Tongue (tissue), 3 donors: ENCODE measurements at places on chromosomes 1 and 21.

DNA sequence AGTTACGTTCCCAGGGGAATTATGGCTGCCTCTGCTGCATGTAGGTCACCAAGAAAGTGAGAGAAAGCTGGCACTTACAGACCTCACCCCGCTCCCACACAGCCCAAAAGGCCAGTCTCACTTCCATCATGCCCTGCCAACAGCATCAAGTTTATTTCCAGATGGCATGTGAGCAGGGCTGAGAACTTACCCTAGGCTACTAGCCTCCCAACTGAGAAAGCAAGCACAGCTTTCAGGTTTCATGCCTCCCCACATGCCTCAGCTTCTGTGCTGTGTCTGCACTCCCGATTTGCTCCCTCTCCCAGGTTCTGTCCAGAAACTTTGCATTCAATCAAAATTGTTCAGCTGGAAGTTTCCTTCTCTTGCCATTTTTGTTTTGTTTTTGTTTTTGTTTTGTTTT lies 59.1 kb upstream of the CRB1 start:
- no peak for DNase-seq

- DNase-seq: no peak
These were observed 1.9 kb upstream of the CTH start for GRCh38 chr1:70409136-70409535.

DNA sequence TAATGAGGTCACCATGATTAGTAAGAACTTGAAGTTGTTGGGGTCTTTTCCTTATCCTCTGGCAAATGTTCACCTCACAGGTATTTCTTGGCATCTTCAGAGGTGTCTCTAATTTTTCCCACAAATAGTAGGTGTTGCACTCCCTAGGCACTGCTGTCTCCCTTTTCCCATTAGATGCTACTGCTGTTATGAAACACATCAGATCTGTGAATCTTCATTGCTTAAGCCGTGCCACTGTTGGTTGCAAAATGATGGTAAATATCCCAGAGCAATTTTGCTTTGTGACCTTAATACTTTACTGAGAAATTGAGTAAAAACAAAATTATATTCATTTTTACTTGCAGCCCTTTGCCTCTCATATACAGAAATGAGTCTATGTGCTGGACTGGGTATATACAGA lies 169.6 kb downstream of the KCNK2 start:
- no peak for DNase-seq

DNA sequence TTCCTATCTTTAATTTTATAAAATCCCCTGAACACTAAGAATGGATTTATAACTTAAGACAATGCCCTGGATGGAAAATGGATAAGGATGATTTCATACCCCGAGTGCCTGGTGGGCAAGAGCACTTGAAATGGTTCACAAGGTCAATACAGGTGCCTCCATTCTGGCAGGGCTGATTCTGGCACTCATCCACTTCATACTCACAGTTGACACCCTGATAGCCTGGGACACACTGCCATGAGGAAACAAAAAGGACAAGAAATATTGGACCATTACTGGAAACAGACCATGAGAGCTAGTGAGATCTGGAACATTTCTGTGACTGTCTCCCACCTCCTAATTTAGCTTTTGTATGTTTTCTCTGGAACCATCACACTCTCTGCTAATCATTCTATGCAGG lies 39.1 kb upstream of the ADAM30 start:
- DNase-seq: no peak

- DNase-seq: no peak
These were observed 350.9 kb downstream of the LTN1 start for GRCh38 chr21:28641731-28642130.

DNA sequence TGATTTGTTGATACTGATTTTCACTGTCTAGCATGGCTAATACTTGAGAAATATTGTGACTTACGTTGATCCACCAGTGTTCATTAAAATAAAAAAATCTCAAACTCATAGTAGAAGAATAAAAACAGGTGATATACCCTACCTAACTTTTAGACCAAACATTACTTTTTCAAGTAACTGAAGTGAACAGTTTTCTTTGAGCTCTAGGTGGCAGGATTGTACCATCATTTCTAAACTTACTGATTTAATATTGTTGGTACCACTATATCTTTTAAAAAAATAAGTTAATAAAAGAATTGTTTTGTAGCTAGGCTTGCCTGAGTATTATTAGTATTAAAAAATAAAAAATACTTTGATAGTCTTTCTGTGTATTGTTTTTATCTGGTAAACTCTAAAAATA lies 21.5 kb downstream of the CDC73 start:
- DNase-seq: peak; percentile 27

DNA sequence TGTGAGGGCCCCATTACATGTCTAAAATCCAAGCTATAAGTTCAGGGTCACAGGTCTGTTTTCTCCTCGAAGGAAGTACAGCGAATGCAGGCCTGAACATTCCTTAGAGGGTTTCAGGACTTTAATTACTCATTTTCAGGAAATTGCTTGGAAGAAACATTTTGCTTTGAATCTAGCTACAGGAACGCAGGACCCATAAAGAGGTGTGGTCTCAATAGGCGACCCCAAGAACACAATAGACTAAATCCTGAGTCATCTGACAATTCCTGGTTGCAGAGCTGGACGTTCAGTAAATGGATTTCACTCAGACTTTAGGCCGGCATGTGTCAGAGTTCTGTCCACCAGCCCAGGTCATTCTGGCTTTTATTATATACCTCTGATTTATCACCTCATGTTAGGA lies 1.0 kb upstream of the ERG start:
- no peak for DNase-seq

- DNase-seq: peak; percentile 57
These were observed 28.2 kb downstream of the BATF3 start for GRCh38 chr1:212671342-212672031.
